ENCODE measurements at places on chromosomes 13 and 19.

DNA sequence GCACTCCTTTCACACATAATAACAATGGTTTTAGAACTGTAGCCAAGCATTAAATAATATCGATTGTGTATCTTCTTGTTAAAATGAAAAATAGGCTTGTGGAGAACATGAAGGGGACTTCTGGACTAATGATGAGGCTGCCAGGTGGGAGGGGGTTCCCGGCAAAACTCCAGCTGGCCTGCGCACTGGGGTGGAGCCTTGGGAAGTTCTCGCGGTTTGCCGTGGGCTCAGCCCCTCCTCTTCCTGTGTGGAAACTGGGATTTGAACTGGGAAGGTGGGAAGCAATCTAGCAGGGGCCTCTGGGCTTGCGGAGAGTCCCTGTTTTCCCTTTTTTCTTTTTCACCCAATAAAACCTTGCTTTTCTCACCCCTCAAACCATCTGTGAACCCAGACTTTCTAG is 113.7 kb upstream of the SLITRK1 start:
- no peak for DNase-seq

DNA sequence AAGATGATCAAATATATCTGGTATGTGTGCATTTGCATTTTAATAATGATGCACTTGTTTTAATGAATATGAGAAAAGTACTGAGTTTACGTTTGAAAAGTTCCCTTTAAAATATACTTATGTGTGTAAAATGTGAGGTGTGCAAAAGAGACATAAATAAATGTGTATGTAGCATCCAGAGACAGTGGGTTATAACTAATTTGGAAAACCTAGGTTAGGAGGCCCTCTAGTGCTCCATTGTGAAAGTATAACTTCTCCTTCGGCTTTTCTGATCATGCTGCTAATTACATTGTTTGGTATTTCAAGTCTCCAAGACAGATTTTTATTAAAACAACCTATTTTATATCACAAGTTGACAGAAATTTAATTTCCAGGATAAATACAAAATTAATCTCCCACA is 30.1 kb downstream of the SCEL start:
- DNase-seq, result no peak

DNA sequence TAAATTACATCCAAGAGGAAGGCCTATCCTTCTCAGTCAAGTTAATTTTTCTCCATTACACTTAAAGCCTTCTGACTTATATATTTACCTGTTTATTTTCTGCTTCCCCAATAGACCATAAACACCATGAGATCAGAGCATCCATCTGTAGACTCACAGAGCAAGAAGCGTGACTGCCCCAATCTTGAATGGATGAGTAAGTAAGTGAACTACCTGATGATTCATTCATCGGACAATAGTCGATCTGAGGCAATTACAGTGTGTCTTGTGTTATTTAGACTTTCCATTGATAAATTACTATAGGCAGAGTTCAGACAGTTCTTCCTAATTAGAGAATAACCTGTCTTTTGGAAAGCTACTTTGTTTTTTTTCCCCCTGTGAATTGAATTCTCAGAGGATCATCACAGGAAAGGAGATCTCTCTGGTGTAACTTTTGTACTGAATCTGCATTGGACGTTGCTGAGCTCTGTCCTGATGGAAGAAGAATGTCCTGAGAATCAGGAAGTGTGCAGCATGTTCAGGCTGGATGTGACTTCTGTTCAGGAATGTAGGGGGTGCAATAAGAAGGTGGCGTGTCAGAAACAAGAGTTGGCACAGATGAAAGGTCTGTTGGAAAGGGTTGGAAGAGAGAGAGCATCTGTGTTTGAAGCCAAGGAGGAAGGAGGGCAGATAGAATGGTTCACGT is 367.0 kb downstream of the NALCN start:
- no peak for DNase-seq

- no peak for DNase-seq
Measured at GRCh38 chr13:71137101-71137500, 729.9 kb downstream of the DACH1 start.

DNA sequence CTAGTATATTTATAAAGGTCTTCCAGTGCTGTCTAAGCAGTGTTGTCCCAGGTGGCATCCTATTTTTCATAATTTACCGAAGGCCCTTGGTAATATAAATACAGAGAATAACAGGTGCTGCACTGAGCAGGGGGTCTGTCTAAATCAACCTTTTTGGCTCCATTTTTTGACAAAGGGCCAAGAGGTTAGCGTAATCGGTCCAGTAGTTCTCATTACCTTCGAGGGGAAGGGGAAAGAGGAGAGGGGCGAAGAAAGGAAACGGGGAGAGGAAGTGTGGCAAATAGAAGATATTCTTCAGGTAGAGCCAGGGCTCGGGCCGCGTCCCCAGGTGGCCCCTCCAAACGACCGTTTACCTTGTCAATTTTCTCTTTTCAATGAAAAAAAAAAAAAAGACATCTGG is 749 bp upstream of the PAN3 start:
- DNase-seq, result no peak

DNA sequence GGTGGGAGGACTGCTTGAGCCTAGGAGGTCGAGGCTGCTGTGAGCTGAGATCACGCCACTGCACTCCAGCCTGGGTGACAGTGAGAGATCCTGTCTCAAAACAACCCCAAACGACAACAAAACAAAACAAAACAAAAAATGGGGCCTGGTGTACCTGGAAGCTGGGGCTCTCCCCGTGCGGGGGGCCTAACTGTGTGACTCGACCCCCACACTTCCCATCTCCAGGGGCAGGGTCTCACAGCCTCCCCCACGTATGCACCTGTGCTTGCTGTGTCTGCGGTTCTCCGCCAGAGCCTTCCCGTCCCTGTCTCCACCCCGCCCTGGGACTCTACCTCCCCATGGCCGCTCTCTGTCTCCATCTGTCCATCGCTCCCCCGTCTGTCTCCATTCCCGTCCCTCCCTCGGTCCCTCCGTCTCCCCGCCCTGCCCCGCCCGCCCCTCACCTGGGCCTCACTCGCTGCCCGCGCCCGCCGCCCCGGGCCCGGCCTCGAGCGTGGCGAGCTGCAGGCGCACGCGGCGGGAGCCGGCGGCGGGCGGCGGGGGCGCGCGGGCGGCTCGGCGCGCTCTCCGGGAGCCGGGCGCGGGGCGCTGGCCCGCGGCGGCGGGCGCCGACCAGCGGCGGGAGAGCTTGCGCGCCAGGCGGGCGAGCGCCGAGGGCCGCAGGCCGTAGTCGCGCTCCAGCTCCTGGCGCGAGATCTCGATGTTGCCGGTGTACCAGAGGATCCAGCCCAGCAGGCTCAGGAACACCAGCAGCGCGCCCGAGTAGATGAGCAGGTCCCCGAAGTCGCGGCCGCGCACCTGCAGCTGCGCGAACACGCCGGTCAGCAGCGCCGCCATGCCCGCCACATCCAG is 587 bp downstream of the TMEM238 start:
- DNase-seq, result no peak

GRCh38 chr13:63983366-63983765 is 2567.7 kb upstream of the PCDH20 start:
- DNase-seq, result no peak

DNA sequence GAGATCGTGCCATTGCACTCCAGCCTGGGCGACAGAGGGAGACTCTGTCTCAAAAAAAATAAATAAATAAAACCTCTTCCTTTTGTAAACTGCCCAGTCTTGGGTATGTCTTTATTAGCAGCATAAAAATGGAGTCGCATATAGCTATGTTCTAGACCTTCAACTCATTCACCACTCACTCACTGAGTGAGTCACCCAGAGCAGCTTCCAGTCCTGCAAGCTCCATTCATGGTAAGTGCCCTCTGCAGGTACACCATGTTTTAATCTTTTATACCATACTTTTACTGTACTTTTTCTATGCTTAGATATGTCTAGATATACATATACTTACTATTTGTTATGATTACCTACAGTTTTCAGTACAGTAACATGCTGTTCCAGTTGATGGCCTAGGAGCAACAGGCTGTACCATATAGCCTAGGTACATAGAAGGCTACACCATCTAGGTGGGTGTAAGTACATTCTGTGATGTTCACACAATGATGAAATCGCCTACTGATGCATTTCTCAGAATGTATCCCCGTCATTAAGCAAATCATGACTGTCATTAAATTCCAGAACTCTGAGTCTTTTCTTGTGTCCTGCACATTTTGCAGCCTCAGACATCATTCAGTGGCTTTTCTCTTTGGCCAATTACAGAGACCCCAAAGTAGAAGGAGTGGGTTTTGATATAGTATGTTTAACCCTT is 13.7 kb upstream of the FARP1 start:
- DNase-seq, result no peak

DNA sequence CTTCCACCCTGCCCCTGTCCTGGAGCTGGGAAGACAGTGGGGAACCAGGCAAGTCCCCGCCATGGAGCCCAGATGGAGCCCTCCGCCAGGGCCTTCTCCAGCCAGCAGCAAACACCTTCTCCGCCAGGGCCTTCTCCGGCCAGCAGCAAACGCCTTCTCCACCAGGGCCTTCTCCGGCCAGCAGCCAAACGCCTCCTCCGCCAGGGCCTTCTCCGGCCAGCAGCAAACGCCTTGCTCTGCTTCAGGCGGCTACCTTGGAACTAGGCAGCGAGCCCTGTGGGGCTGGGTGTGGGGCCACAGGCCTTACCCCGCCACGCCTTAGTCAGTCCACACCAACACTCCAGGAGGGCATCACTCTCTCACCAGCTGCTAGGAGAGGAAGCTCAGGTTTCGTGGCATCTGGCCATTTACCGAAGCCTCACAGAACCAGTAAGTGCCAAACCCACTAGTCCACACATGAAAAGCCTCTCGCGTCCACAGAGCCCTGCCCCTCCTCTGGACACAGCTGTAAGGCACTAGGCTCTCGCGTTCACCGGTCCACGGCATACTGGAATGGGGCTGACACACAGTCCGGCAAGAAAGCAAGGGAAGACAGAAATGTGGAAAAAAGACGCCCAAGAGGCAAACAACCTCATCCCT is 41.0 kb downstream of the MLLT1 start:
- no peak for DNase-seq

DNA sequence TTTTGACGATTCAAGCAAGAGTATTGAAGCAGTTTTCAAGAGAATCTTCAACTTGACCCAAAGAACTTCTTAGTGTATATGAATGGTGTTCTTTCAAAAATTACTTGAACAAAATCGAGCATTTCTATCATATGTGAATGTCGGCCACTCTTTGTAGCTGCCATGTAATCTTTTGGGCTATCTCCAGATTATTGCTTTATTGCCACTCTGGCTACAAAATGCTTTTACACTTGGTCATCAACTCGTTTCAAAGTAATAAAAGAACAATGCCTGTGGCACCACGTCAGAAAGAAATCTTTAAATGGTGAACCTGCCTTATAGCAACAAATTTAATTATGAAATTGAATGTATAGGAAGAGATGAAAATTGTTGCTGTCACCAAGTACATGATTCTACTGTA is 834.5 kb downstream of the GPC5 start:
- DNase-seq, result no peak
